Mesenteric fat pad (tissue), 1 donor: ENCODE measurements at places on chromosomes 5 and 9.

- DNase-seq: no peak
Measured at GRCh38 chr5:106167766-106168165, 1503.0 kb downstream of the EFNA5 start.

DNA sequence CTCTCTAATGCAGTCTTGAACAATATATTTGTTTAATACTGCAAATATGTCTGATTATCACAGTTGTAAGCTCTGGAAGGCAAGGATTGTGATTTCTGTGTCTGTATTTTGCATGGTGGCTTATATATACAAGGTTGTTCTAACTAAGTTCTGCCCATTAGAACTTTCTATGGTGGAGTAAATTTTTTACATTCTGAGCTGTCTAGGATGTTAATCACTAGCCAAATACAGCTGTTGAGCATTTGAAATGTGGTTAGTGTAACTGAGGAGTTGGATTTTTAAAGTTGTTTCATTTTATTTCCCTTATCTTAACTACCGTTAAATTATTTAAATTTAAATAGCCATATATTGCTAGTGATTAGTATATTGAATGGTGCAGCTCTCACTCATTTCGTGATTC, 64.3 kb upstream of the DMRTA1 start:
- DNase-seq: no peak

DNA sequence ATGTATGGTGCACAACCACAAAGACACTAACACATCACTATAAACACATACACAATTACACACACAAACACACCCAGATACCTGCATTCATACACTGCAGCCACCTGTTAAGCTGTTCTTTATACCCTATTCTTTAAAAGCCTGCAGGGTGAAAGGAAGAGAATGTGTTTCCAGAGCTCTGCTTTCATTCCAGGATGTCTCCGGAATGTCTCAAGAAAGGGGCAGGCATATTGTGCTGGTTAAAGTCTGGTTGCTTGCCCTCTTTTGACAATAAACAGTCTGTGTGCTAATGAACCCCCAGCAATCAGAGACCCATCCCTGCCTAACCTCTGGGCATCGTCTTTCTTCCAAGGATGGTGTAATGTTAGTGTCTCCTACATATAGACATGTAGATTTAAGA, 181.6 kb downstream of the EPB41L4A start:
- no peak for DNase-seq

DNA sequence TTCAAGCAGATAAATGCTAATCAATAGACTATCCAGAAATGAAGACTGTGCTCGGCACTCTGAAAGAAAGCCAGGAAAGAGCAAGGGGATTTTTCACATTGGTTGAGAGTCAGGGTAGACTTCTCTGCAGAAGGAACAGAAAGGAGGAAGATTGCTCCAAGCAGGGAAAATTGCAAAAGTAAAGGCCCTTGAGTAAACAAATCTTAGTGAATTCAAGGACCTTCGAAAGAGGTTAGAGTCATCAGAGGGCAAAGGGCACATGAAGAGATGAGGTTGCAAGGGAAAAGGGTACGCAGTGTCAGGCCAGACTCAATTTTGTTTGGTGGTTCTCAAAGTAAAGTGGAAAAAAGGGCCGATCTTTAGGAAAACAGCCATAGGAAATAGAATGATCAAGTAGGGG, 157.6 kb upstream of the RAI14 start:
- no peak for DNase-seq

- DNase-seq: no peak
Measured at GRCh38 chr5:77087484-77088261, 588 bp upstream of the ZBED3 start.

DNA sequence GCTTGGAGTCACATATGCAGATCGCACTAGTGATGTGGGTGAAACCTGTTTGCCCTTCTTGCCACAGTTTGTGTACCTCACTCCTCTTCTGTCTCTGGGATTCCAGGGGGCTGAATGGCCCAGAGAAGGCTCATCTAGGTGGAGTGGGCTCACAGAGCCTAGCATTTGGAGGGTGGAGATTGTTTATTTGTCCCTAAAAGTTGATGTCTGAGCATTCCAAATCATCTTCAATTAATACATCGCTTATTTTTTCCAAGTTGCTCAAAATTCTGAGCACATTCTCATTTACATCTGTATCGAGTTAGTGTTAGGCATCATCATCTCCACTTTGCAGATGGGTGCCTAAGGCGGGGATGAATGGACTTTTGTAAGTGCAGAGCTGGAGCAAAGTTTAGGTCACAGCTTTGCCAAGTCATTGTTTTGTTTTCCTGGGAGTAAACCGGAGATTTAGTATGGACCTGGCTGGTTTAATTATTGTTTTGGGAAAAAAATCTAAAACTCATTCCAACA, 2.0 kb downstream of the ABL1 start:
- DNase-seq: no peak

DNA sequence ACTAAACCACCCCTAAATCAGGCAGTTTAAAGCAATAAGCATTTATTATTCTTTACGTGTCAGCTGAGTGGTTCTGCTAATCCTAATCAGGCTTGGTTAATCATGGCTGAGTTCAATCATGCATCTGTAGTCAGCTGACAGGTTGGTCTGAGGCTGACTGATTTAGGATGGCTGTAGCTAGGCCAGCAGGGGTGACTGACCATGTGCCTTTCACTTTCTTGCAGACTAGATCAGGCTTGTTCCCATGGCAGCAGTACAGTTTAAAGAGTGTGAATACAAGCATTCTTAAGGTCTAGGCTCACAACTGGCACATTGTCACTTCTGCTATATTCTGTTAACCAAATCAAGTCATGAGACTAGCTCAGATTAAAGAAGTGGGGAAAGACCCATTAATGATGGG, 16.1 kb upstream of the MPDZ start:
- no peak for DNase-seq

DNA sequence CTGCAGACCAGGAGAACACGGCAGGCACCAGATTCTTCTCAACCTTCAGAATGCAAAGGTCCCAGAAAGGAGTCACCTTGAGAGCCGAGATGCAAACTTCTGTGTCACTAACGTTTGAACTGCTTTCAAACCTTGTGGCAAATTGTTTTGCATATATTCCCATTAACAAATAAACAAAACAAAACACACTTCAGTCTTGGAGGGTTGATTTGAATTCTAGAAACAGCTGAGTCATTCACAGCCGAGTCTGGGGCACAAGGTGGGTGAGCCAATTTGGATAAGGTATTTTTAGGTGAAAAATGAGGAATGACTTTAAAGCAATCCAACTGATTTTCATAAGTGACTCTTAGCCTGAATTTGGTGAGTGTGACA, 38.8 kb upstream of the ANKRD33B start:
- no peak for DNase-seq

- no peak for DNase-seq
Measured at GRCh38 chr5:82211855-82212572, 66.1 kb downstream of the RPS23 start.

- DNase-seq: no peak
Measured at GRCh38 chr5:24621792-24622191, 23.0 kb downstream of the CDH10 start.

- no peak for DNase-seq
Measured at GRCh38 chr9:127608104-127608966, 3.7 kb upstream of the STXBP1 start.

GRCh38 chr5:132095424-132095972, 21.9 kb downstream of the CSF2 start:
- no peak for DNase-seq

- DNase-seq: no peak
Measured at GRCh38 chr9:99478469-99479027, 256.5 kb downstream of the SEC61B start.

GRCh38 chr5:3394891-3395599, 200.6 kb upstream of the IRX1 start:
- DNase-seq: no peak

DNA sequence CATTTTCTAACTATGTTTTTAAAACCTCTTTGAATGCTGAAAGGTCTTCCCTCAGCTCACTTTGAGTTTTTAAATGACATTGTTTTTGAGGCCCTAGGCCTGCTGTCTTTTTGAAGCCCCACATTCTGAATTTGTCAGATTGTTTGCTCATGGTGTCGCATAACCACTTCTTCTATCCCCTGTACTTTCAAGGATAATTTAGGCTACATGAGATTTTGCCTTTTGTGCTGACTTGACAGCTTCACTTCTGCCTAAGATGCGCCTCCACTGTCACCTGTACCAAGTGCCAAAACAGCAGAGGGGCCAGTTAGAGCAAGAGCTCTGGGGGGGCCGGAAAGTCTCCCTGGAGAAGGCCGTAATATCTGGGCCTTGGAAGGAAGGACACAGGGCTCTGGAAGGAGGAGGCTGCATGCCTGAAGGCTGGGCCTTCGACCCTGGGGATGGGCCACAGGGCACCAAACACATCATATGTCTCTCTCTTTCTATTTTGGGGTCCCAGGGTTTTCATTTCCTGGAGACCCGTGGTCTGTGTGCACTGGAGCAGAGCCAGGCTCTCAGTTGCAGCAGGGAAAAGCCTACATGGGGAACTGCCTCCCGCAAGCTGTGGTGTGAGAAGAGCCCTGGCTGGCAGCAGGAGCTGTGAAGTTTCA, 49.1 kb downstream of the NDST1 start:
- no peak for DNase-seq

GRCh38 chr9:17057729-17058128, 77.1 kb upstream of the CNTLN start:
- no peak for DNase-seq

DNA sequence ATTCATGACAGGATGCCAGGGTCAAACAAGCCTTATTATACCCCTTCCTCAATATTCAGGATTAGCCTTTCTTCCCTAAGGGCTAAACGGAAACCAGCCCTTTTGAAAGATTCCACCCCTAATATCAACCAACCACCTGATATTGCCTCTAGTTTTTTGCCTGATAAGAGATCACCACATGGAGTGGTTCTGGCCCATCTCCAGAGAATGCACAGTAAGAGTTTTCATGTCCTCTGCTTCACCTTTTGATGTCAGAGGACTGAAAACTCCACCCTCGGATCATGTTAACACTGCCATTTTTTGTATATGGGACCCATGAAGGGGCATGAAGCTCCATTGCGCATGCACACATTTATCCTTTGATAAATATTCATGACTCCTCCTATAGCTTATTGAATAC, 5.8 kb upstream of the LNPEP start:
- no peak for DNase-seq

DNA sequence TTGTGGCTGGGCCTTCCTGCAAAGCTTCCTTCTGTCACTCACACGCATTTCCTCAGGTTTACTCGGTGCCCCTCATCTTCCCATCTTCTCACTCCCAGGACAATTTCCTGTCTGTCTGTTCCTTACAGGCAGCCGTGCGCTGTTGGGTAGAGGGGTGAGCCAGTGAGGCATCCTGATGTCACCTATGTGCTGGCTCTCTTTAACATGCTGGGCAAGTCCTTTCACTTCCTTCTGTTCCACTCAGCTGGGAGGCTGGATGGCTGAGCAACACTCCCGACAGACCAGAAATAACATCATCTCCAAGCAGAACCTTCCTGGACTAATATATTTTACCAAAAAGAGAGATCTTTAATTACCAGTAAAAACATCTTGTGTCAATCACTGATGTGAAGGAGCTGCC, 103.0 kb downstream of the HSD17B3 start:
- DNase-seq: peak; percentile 51

GRCh38 chr9:133604214-133604613, 5.0 kb downstream of the FAM163B start:
- DNase-seq: no peak

DNA sequence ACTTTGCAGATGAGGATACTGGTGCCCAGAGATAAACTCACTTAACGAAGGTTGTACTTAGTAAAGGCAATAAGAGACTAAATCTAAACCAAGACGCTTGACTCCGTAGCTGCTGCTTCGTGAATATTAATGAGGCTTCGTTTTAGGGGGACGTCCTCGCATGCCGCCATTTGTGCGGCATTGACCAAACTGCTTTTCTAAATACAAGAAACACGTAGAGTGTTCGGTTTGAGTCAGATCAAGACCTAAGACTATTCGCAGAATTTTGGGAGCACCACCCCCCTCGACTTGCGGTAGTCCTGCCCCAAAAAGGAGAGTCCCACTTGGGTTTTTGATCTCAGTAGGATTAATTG, 1.1 kb downstream of the NPM1 start:
- no peak for DNase-seq

- DNase-seq: peak; percentile 91
Measured at GRCh38 chr5:88690409-88691229, 192.4 kb downstream of the MEF2C start.

- DNase-seq: no peak
Measured at GRCh38 chr9:93130861-93131481, 3.1 kb downstream of the NINJ1 start.

GRCh38 chr9:69895659-69896058, 75.0 kb downstream of the CFAP95 start:
- no peak for DNase-seq

GRCh38 chr5:115559524-115559923, 14.9 kb upstream of the FEM1C start:
- DNase-seq: no peak

DNA sequence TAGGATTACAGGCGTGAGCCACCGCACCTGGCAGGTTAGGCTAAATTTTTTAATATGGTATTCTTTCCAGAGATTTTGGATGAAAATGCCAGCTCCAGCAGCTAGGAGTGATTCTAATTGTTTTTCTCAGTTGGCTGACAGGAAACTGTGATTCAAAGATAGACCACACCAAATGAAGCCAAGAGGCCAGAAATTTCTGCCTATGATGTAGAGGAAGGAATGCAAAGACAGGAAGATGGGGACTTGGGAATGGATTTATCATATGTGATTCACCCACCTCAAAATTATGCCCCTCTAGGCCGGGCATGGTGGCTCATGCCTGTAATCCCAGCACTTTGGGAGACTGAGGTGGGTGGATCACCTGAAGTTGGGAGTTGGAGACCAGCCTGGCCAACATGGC, 53.3 kb downstream of the UGCG start:
- DNase-seq: no peak

- DNase-seq: no peak
Measured at GRCh38 chr9:35029852-35030251, 40.3 kb downstream of the DNAJB5 start.

DNA sequence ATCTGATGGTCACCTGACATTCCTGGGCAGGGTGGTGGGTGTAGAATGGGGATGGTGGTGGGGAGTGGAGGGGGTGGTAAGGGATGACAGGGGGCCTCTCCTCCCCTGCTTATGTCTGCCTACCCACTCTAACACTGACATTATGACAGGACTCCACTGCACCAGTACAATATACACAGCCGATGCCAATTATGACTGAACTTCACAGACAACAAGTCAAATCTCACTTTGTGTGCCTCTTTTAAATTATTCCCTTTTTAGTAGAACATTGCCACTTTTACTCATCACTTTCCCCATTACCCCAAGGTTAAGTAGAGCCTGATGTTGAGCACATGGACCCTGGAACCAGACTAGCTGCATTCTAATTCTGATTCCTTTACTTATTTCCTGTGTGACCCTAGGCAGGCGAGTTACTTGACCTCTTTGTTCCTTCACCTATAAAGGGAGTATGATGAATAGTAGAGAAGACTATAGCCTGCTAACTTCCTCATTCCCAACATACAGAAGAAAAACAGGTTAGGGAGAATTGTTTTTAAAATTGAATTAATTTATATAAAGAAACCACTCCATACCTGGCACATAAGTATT, 464.7 kb downstream of the DMRT2 start:
- no peak for DNase-seq

GRCh38 chr9:76025286-76025685, 134.8 kb downstream of the PCSK5 start:
- no peak for DNase-seq
